ENCODE measurements at places on chromosomes 4 and X.

DNA sequence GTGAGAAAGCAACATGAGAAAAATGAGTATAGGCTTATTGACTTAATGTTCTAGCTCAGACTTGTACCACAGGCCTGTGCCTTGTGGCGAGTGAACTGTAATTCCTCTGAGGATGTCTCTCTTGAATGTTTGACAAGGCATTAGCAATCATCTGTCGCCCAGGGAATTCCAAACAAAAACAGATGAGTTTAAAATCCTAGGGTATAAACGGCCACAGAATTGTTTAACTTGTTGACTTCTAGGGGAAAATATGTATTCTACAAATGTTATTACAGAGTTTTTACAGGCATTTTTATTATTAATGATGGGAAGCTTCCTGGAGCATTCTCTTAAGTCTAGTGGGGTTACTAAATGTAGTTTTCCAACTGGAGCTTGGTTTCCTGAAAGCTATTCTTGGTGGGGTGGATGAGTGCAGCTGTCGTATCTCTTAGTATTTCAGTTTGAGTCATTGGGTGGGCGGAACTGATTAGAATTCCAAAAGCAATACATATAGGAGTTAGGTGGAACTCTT lies 40.6 kb downstream of the ARHGAP10 start:
- no peak for DNase-seq

DNA sequence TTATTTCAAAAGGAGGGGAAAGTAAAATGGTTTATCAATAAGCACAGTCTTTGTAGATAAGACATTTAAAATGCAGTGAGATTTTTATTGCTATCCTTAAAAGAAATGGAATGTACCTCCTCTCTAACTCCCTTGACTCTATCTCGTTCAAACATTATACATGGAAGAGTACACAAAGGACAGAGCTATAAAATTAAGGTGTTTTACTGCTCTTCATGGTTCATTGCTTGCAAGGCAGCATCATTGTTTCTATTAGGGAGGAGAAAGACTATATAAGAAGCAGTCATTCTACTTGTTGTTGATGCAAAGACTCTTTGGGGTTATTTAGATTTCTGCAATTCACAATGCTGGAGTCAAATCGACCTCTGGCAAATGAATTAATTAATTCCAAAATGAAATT lies 380.2 kb upstream of the NDST3 start:
- DNase-seq, result no peak

- DNase-seq, result no peak
Observed at GRCh38 chr4:48343551-48343950, 2.2 kb downstream of the SLAIN2 start.

DNA sequence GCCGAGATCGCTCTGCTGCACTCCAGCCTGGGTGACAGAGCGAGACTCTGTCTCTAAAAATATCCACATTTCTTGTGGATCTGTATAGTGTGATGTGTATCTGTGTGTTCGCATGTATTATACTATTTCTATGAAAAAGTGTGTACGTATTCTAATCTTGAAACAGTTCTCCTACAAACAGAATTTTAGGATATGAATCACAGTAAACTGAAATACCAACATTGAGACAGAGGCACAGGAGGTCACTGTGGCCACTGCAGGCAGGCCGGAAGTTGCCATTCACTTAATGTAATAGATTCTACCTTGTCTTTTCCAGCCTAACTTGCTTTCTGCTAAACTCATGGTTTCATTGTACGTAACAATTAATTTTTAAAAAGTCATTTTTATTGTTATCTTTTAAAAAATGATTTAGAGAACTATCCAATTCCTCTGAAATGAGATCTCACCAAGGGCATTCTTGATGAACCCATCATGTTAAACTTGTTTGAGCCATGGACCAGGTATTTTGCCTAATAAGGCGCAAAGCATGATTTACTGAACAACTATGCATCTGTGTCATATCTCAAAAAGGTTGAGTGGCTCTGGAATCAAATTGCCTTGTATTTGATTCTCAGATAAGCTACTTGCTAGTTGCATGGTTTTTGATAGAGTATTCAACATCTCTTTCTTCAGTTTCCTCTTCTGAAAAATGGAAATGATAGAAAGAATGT lies 154.9 kb upstream of the GYPA start:
- no peak for DNase-seq

- DNase-seq, result no peak
Observed at GRCh38 chr4:185515248-185515647, 20.1 kb downstream of the PDLIM3 start.

DNA sequence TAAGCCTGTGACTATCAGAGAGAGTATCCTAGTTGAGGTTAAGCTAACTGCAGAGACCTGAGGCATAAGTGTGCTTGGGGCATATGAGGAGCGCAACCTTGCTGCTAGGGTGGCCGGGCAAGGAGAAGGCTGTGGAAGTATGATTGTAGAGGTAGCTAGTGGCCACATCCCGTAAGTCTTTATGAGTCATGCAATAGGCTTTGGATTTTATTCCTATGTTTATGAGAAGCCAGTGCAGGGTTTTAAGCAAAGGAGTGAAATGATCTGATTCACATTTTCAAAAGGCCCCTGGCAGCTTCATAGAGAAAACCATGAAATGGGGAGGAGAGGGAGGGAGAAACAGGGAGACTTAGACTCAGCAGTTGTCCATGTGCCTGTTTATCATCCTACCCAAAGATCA lies 92.1 kb upstream of the WDFY3 start:
- DNase-seq, result no peak

GRCh38 chr4:152979731-152980330 lies 43.7 kb downstream of the FHDC1 start:
- no peak for DNase-seq
